ENCODE measurements at places on chromosomes 1 and 21.

DNA sequence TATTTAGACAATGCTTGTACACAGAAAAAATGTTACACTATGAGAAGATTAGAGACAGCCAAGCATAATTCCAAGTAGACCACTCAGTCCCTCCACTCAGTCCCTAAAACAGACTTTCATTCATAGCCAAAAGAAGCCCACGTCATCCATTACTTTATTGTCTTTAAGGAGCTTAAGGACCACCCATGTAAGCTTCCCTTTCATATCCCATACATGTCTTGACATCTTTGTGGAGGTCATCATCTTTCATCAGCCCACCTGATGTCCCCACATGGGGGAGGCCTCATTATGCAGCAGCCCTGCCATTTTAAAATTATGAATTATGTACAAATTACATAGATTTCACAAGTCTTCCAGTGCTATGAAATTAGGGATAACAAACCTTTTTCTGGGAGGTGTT, 92.6 kb upstream of the PALMD start:
- no peak for DNase-seq

- no peak for DNase-seq
Observed at GRCh38 chr1:164754088-164754600, 195.2 kb downstream of the PBX1 start.

GRCh38 chr1:1237874-1238701, 6.1 kb downstream of the B3GALT6 start:
- no peak for DNase-seq

DNA sequence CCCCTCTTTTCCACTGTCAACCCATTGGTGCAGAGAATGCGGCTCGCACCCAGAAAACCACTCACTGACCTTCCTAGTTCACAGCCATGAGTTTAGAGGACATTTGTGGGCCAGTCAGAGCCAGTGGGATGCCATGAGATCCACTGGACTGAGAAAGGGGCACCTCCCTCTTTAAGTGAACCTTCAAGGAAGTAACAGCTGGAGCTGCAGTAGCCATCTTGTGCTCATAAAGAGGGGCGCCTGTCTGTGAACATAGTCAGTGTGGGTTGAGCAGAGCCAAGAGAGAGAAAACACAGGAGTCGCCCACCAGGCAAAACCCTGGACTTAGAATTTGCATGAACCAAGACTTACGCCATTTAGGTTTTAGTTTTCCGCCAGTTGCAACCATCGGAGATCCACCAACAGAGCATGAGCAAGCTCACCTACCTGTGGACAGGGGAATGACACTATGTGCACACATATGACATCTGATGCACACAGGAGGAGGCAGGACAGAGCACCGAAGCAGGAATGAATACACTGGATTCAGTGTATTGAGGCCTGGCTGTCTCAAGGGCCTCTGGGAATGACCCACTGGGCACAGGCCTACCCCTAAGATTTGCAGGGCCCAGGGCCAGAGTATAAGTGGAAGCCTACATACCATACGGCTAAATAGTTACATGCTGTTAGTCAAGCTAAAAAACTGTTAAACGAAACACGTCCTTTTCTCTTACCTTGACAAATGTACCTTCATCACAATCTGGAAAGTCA, 151.6 kb downstream of the GRIK3 start:
- no peak for DNase-seq

GRCh38 chr21:17438635-17439034, 74.2 kb upstream of the CXADR start:
- no peak for DNase-seq

GRCh38 chr1:82507011-82507410, 706.3 kb downstream of the ADGRL2 start:
- no peak for DNase-seq

DNA sequence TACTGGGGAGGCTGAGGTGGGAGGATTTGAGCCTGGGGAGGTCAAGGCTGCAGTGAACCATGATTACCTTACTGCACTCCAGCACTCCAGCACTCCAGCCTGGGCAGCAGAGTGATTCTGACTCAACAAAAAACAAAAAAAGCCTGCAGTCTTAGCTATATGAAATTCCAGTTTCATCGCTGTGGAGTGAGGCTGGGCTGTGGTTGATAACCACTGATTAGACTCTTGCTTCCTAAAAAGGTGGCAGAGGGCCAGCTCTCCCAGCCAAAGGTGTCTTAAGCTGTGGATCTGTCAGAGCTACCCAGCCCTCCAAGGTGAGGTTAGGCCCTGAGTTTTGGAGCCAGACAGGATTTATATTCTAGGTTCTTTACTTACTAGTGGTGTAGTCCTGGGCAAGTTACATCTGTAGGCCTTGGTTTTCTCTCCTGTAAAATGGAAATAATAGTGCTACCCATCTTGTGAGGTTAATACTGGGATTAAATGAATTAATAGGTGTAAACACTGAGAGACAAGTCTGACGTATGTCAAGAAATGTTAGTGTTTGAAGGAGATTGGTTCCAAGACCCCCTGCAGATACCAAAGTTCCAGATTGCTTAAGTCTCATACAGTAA, 35.9 kb downstream of the TMCC2 start:
- DNase-seq = no peak

- no peak for DNase-seq
Observed at GRCh38 chr1:33714421-33714820, 149.5 kb upstream of the HMGB4 start.

DNA sequence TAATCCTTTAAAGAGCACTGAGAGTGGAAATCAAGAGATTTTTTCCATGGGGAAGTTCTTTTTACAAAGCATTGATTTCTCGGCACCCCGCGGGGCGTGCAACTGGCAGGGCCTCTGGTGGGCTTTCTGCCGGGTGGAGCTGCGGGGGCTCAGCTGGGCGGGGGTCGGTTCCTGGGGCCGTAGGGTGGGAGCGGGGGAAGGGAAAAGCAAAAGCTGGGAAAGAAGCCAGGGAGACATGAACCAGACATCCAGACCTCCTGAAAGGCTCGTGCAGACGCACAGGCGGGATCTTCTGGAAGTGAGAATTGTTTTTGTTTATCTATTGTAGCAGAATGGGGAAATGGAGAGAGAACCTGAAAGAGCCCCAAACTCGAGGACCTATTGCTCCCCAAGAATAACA, 235.2 kb downstream of the FAM72C start:
- DNase-seq = no peak

- DNase-seq = no peak
Observed at GRCh38 chr1:41809692-41810091, 109.0 kb downstream of the HIVEP3 start.

DNA sequence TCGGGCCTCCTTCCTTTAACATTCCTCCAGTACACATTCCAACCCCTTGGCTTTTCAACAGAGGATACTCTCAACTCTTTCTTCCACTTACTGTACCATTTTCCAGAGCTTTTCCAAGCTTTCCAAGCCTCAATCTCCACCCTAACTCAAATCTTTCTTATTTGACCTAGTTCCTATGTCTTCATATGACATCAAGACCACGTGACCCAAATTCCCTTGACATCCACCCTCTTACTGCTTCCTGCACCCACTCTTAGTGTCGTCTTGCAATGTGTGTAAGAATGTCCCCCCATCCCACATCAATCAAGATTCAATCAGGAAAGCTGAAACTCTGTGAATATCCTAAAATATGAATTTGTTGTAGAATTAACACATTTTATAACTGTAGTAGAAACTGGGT, 155.0 kb downstream of the OMA1 start:
- DNase-seq = no peak

- DNase-seq = no peak
Observed at GRCh38 chr1:18009055-18009454, 98.5 kb upstream of the IGSF21 start.

DNA sequence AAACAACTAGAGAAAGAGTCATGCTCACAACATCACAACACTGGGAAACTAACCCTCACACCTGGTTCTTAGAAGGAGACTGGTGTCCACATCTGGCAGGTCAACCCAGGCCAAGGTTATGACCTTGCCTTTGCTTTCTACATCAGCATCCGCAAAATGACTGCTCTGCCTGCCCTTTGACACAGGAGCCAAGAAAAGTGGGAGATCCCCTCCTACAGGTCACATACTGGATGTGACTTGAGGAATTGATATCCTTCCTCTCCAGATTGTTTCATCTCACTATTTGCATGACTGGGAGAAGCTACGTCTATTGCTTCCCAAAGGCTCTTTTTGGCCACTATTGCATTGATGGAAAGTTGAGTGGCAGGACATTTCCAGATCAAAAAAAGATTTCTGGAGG, 115.5 kb downstream of the MIS18A start:
- DNase-seq = no peak

DNA sequence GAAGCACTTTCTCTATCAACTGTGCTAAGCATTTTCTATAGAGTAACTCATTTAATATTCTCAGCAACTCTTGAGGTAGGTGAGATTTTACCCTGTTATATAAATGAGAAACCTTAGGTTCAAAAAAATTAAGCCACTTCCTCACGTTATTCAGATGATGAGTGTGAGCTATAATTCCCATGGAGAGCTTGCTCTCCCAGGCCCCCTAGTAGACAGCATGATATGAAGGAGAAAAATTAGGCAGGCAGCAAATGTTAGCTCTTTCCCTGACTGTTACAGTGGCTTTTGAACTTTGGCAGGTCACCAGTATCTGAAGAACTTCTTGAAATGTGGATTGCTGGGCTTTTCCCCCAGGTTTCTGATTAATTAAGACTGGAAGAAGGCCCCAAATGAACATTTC, 753.1 kb downstream of the NCAM2 start:
- DNase-seq = no peak

DNA sequence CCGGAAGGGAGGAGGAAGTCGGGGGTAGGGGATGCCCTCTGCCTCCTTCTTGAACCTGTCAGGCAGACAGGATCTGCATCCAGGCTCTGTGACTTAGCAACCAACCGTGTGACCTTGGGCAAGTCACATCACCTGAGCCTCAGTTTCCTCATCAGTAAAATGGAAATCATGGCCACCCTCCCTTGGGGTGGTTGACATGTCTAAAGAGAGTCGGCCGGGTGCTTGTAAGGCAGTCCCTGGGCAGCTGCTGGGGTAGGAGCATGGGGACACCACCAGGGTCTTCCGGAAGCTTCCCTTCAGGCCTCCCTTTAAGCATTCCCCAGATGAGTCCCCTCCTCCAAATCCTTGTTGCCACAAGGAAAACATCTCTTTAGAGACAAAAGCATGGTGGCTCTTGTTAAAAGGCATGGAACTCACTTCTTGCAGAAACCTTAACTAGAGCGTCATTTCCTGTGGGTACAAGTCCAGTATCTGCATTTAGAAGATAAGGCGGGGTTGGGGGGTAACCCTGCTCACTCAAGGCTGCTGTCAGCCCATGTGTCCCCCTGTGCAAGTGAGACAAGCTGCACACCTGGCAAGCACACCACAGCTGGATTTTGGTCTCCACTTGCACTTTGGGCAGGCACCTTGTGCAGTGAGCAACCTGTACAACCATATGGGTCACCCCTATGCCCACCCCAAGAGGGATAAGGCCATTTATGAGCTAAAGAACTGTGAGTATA, 10.4 kb downstream of the CLCNKB start:
- no peak for DNase-seq

DNA sequence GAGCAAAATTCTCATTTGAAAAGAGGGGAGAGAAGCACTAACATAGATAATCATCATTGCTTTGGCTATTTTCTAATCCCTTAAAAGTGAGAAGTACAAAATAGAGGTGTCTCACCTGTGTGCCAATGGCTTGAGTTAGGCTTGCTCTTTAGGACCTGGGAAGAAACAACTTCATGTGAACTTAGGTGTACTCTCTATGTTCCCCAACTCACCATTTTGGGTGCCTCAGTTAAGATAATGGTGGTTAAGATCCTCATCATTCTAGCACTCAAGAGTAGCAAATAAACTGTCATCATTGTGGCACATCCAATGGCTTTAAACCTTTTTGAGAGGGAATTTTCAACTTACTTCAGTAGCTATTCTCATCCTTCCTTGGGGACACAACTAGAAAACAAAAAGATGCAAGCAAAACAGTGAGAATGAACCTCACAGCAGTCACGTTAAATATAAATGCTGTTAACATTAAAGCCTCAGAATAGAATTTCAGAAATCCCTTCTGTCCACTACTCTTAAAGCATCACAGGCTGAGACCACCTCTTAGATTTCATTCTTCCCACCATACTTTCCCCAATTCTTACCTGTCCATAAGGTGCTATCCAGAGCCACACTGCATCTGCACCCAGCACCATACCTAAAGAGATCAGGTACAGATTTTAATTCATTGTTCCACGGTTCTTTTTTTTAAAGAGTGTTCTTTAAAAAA, 1.2 kb downstream of the GAS5 start:
- no peak for DNase-seq

DNA sequence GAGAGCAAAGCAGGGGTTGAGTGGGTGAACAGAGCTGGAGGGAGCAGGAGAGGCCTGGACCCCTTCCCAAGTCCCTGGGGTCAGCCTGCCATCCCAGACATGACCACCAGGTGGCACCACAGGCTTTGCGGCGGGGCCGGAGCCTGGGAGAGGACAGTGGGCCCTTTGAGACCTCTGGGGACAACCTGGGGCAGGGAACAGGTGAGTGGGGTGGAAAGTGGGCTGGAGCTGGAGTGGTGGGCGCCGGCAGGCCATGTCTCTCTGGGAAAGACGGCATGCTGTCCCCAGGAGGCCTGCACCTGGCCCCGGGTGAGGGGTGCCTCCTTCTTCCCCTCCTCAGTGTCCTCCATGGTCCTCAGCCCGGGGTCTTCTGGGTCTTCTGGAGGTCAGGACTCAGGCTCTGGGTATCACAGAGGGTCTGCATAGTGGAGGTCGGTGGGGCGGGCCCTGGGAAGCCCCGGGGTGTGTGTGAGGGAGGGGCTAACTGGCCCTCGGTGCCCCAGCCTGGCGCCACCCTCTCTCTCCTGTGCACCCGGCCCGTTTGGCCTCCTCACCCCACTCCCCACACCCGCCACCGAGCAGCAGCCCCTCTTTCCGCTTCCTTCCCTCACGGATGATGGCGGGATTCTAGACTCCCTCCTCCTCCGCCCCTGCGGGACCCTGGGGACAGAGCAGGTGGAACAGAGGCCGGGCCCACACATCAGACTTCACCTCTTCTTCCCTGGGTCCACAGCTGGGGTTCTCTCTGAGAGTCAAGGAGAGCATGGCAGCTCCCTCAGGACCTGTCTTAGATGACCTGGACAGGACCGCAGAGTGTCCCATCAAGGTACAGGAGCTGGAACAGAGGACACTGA, 28.5 kb upstream of the PKP1 start:
- peak; percentile 90 for DNase-seq

DNA sequence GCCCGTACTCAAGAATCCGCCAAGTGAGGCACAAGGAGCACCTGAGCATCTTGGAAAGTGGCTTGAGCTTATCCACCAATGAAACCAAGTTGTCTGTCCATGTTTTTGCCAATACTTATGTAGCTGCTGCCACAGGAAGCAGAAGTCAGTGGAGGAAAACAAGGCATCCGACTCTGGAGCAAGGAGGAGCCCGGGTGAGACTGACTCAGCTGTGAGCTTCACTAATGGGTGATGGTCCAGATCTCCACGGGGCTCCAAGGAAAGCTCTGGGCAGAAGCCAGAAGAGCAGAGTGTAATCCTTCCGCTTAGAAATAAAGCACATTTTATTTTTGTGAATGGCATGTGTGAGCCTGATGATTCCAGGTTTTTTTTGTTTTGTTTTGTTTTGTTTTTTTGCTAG, 12.3 kb upstream of the SSR2 start:
- DNase-seq = no peak

- no peak for DNase-seq
Observed at GRCh38 chr1:193185901-193186731, at the start of gene B3GALT2. TSS of gene B3GALT2 (minus strand) at chr1:193186613. CDS start at chr1:193181562, 5,051 bp downstream.

GRCh38 chr1:180268556-180269075, 38.6 kb downstream of the LHX4 start:
- peak; percentile 43 for DNase-seq
